ENCODE measurements at places on chromosomes 4 and X.

DNA sequence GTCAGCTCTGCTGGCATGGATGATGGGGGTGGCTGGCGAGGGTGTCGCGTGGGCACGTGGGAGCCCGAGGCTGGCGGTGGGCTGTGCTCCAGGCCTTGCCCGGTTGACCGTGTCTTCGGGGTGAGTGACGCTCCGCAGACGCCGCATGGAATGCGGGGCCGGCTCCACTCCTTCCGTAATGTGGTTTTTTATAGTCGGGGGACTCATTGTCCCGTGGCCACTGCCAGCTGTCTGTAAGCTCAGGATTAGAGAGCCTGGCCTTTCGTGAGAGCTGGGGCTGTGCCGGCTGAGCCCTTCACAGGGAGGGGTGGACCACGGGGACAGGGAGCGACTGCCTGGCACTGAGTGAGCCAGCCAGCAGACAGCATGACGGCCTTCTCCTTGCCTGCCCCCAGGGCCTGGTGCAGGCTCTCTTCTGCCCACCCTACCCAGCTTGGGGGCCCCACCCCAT is 20.4 kb downstream of the DOK7 start:
- DNase-seq: no peak

GRCh38 chr4:29540439-29541102 is 1179.6 kb upstream of the PCDH7 start:
- no peak for DNase-seq

DNA sequence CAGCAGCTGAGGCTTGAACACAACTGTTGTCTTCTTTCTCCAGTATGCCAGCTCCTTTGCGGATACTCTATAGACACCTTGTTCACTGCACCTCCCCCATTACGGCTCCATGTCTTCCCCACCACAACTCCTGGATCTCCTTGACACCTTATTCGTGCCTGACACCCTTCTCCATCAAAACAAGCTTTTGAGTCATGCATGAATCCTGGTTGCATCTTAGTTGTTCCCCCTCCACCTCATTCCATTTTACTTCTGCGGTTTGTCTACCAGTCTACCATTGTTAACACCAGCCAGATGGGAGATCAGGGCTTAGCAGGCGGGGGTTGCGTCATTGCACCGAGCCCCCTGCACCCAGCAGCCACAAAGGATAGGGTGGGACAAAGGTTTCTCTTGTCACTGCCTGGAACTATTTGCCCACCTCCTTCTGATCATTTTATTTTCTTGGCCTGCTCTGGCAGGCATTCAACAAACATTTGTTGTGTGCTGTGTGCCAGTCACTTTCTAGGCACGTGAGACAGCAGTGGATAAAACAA is 2.0 kb upstream of the CDK16 start:
- no peak for DNase-seq

- no peak for DNase-seq
Observed at GRCh38 chr4:5890063-5890727, 2.7 kb downstream of the CRMP1 start.

DNA sequence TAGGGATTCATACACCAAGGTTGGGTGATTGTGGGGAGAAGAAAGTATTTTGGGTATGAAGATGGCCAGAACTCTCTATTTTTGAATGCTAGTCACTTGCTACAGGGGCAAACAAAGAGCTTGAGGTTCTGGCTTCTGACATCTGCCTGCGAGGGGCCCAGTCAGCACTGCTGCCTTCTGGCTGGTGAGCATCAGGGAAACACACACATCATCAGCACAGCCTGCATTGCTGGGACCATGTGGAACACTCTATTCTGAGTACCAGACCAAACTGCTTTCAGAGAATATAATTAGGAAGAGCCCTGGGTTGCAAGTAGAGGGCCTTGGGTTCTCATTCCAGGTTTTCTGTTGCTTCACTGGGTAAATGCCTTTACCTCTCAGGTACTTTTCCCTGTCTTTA is 14.1 kb downstream of the TRPC5 start:
- no peak for DNase-seq

DNA sequence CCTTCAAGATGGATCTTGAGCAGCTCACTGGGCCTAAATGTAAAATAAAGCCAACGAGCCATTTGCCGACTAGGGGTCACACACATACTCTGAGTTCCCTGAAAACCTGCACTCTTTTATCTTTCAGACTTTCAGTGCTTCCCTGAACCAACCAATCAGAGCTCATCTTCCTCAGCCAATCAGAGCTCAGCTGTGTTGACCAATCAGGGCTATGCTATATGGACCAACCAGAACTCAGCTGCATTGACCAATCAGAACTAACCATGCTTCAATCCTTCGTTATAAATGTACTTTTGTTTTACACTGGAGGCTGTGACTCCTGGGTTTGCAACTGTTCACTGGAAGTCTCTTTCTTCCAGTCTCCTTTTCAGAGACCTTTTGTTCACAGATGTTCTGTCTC is 19.3 kb downstream of the SLC25A53 start:
- no peak for DNase-seq

DNA sequence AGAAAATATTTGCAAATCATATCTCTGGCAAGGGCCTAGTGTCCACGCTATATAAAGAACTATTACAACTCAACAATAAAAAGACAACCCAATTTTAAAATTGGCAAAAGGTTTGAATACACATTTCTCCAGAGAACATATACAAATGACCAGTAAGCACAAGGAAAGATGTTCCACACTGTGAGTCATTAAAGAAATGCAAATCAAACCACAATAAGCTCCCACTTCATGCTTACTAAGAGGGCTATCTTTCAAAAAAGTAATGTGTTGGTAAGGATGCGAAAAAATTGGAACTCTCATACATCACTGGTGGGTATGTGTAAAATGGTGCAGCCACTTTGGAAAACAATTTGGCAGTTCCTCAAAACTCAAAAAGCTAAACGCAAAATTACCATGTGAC is 884.0 kb upstream of the INTU start:
- no peak for DNase-seq

GRCh38 chrX:154815274-154815818 is 10.1 kb upstream of the MPP1 start:
- DNase-seq: peak; percentile 10

- no peak for DNase-seq
Observed at GRCh38 chr4:26583538-26583864, 383 bp upstream of the TBC1D19 start.

- DNase-seq: peak; percentile 49
Observed at GRCh38 chr4:114349543-114350175, 248.9 kb upstream of the UGT8 start.

GRCh38 chrX:95640226-95640625 is 1044.4 kb upstream of the DIAPH2 start:
- no peak for DNase-seq

- DNase-seq: no peak
Observed at GRCh38 chr4:21801661-21802385, 146.7 kb downstream of the KCNIP4 start.

GRCh38 chrX:144612076-144612475 is 635.2 kb upstream of the SPANXN1 start:
- no peak for DNase-seq
